ENCODE measurements at places on chromosomes 11 and 22.

DNA sequence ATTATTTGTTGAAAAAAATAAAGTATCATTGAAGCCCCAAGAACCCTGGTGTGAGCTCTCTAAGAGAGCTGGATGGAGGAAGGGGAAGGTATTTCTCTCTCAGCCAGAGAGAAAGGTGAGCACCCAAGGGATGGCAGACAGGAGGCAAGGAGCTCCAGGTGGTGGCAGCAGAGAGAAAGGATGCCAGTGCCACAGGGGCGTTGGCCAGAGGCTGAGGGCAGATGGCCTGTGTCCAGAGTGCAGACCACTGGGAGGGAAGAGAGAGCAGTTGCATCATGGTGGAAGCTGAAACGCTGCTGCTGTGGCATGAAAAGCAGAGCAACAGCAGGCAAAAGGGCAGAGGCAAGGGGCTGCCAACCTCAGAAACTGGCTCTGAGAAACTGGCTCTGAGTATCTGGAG is 8.5 kb downstream of the SPON1 start:
- no peak for DNase-seq

DNA sequence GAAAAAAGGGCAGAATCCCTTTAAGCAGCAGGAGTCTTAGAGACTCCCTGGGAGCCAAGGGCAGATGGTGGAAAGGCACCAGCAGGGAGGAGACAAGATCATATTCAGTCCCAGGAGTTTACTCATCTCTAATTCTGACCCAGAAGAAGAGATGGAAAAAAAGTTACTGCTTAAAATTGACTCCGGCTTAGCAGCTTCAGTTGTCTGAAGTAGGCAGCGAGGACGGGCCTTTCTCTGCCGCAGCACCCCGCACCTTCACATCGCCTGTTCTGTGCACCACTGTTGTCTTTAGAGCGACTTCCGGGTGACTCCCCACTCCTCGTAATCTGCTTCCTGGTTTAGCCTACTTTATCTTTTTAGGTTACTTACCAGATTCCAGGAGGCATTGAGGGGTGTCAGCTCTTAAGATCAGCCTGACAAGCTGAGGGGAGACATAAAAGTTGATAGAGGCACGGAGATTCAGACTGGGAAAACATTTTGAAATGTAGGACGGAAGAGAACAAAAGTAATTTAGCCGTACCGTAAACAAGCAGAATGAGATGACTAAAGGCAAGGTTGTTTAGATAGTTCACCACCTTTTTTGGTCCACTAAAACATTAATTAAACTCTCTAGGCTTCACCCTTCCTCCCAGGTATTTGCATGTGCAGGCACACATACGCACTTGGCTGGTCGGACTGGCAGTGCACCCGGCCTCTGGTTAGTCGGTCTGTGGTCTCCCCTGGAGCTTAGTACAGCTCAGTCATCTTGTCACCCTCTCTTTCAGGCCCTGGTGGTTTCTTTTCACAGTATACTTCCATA is 74.3 kb downstream of the CECR2 start:
- no peak for DNase-seq

GRCh38 chr11:15765530-15765929 is 590.8 kb downstream of the SOX6 start:
- DNase-seq = no peak

DNA sequence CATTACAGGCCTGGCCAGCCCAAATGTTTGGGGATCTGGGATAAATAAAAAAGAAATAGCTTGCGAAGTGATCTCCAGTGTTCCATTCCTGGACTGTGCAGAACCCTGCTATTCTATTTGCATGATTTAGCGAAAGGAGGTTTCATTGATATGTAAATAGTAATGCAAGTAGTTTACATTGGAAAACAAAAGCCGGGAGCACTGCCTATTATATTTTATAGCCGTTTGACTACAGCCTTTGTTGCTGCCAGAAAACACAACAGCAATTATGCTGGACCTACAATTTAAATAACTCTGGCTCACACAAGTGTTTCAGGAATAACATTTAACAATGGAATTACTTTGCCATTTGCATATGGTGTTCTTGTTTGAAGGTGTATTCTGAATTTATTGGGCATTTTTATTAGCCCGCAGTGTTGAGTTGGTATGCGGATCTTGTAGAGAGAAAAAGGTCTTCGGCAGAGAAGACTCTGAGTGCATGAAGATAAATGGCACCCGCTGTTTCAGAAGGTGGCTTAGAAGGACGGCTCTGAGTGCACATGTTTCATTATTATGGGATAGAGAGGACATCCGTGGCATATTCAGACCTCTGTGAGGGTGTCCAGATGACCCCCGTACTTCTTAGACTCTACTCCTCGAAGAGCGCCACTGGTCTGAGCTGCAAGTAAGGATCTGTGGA is 315.0 kb downstream of the BRD1 start:
- no peak for DNase-seq

DNA sequence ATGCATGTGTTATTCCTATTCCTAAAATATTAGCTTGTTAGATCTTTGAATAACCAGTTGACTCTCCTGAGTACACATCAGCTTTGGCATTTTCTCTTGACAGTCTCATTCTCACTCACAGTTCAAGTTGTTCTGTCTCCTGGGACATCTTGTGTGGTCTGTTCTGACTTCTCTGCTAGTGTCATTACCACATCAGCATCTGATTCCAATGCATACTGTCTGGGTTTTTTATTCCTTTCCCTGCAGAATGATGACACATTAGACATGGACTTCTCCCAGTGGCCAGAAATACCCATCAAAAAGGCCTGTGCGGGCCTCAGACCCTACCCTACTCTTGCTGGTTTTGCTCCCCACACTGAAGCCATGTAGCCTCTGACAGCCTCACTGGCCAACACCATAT is 2.7 kb downstream of the ZNF74 start:
- DNase-seq = no peak

DNA sequence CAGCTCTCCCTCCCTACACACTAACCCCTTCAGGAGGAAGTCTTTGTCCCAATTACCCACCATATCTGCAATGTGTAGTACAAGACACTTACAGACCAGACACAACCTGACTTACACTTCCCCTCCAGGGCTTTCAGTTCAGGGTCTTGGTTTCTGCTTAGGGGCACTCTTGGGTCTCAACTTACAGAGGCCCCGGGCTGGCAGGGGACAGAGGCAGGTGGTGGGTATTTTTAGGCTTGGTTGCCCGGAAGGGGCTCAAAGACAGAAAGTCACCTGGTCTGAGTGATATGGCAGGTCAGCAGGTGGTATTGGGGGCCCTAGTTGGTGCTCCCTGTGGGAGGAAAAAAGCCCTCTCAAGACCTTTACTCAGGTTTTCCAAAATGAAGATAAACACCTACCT is 3.4 kb upstream of the TMEM184B start:
- DNase-seq = no peak
